Fibroblast of villous mesenchyme (primary cell): ENCODE measurements at places on chromosomes 11 and 22. TPM values are rescaled to one million over a fixed set of nuclear protein-coding genes. Genes with fewer than 3 reads are reported as not detected.

DNA sequence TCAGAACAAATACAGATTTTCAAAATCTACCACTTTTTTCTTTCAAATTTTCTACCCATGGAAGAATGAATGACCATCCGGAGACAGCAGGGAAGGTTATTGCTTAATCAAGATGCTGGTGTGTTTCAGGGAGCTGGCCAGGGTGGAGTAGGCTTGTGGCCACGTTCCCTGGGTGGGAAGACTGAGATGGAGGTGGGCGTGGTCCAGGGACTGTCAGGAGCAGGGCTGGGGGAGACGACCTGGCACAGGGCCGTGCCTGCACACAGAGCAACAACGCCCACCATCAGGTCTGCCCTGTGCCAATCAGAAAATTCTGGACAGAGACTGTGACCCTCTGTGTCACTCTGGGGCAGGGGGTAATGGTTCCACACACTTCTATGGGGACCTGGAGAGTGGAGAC lies 7.1 kb upstream of the APOBEC3H start:
- no peak for DNase-seq

- peak; percentile 95 for DNase-seq
These were observed 104.7 kb downstream of the ETS1 start for GRCh38 chr11:128482512-128483191.

DNA sequence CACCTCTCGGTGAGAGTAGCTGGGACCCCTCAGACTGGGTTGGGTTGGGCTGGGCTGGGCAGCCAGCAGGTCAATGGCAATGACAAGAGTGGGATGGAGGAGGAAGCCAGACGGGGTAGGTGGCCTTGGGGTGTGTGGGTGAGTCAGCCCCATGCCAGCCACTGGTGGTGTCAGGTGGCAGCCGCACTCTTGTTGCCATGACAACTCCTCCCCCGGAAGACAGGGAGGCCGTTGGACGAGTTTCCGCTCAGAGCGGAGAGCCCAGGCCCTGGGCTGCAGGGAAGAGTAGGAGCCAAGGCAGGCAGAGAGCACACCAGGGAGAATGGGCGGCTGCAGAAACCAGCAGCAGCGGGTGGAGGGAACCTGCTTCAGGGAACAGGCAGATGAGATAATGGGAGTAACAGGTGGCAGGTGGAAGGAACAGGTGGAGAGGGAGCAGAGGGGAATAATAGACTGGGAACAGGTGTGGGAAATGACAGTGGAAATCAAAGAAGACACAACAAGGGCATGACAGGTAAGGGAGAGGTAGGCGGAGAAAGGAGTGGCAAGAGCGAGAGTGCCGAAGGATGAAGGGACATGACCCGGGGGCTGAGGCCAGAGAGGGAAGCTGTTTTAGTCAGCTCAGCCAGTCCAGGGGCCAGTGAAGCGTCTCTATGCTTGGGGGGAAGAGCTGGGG lies 8.7 kb downstream of the SPTBN2 start:
- DNase-seq, result no peak

DNA sequence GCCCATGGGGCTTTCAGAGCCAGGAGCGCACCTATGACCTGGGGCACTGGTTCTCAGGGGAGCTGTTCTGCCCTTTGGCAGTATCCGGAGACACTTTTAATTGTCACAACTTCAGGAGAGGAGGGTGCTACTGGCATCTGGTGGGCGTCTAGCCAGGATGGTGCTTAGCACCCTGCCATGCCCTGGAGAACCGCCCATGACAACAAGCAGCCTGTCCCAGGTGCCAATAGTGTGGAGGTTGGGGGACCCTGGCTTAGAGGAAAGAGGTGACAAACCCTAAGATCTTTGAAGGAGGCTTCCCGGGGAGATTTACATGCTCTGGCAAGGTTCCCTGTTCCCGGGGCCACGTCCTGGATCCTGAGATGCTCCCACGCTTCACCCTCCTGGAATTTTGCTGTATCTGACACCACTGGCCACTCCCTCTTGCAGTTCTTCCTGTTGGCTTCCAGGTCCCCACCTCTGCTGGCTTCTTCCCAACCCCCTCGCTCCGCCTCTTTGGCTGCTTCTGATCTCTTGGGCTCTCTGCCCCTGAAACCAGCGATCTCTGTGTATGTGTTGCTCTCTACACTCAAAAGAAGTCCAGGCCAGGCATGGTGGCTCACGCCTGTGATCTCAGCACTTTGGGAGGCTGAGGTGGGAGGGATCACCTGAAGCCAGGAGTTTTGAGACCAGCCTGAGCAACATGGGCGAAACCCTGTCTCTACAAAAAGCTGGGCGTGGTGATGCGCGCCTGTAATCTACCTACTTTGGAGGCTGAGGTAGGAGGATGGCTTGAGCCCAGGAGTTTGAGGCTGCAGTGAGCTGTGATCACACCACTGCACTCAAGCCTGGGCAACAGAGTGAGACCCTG lies 31.1 kb downstream of the FADS3 start:
- DNase-seq, result peak; percentile 8

GRCh38 chr11:8352876-8353505 lies 89.3 kb upstream of the LMO1 start:
- DNase-seq, result no peak

- peak; percentile 88 for DNase-seq
These were observed 189.6 kb downstream of the ADAMTS15 start for GRCh38 chr11:130638033-130638432.

DNA sequence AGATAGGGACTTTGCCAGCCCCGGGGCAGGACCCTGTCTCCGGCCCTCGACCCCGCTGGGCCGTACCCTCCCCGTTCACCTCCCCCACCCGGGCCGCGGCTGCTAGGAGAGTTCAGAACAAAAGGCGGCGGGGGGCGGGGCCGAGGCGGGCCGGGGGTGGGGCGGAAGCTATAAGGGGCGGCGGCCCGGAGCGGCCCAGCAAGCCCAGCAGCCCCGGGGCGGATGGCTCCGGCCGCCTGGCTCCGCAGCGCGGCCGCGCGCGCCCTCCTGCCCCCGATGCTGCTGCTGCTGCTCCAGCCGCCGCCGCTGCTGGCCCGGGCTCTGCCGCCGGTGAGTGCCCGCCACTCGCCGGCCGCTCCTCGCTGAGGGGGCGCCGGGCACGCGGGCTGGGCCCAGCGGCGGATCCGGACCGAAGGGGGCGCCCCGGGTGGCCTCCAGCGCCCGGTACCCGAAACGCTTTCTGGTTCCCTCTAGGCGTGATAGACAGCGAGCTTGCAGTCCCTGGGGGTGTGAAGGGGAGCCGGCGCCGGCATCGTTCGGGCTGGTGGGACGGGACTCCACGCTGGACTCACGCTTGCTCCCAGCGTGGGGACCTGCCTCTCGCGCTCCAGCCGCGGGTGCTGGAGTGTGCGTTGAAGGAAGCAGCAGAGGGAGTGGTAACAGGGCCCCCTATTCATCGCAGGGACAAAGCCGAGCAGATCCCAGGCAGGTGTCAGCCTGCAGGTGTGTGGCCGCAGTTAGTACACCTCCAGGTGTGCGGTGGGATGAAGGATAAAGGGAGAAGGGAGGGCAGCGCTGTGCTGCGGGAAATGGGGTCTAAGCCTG lies at the start of gene MMP11:
TSS of gene MMP11 (plus strand) at position 201 of the 825 bp plus-strand sequence. CDS start at position 223, 22 bp downstream.
- DNase-seq, result no peak

GRCh38 chr22:29907753-29908515 lies 25.0 kb downstream of the MTMR3 start:
- DNase-seq, result peak; percentile 89

DNA sequence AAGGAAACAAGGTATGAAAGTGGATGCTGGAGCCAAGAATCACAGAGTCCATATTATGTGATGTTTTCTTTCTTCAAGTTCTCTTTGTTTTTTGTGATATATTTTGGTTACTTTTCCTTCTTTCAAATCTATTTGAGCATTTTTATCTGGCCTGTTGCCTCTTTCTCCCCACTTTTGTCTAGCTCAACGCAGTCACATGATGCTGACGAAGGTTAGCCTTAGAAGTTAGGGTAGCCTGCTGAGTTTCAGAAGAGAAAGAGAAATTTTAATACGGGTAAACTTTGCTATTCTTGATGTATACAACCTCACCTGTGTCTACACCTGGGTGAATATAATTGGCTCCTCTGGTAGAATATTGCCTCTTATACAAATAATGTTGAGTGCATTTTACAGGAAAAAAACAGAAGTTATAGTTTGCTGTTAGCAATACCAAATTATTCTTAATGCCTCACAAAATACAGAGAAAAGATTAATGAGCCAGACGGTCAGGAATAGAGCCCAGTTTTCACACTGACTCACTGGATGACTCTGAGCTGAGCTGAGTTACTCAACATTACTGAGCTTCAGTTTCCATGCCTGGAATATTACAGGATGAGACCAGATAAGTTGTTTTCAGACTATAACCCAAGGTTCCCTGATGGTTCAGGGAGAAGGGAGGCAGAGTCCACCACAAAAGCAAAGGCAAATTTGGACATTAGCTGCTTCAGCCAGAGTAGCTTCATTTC lies 161.6 kb upstream of the BDNF start:
- peak; percentile 92 for DNase-seq

DNA sequence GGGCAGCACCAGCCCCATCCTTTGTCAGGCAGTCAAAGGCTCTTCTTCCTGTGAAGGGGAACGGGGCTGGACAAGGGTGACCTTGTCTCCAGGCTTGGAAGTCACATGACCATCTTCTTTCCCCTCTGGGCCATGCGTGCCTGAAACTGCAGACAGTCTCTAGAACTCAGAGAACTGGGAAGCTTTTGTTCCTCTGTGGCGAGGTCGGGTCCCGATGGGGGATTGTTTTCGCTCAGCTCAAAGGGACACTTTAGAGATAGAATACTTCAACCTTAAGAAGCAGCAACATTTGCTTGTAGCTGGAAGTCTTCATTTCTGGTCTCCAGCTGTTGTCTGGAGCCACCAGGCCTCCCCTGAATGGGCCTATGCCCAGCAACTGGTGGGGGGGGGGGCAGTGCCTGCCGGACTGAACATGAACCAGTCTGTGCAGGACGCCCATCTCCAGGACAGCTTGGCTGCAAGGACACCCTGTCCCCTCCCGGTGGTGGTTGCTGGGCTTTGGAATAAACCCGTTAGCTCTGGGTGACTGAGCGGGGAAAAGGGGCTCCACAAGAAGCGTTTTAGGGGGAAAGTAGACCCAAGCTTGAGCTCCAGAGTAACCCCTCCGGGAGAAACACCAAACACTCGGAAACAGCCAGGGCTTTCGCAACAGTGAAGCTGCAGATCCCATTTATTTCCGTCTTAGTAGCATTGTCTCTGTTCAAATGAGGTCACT lies 55.7 kb upstream of the EMID1 start:
- DNase-seq, result no peak

GRCh38 chr11:133065847-133066485 lies 466.3 kb downstream of the OPCML start:
- DNase-seq, result no peak

DNA sequence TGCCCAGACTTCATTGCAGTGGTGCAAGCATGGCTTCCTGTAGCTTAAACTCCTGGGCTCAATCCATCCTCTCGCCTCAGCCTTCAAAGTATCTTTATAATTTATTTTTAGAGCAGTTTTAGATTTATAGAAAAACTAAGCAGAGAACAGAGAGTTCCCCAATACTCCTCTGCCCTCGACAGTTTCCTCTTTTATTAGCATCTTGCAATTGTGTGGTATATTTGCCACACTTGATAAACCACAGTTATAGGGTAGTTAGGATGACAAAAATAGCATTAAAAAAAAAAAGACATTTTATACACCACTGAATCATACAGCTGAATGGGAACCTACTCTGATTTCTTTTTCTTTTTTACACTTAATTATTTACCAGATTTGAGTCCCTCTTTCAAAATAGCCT lies 31.2 kb downstream of the MS4A2 start:
- DNase-seq, result no peak

DNA sequence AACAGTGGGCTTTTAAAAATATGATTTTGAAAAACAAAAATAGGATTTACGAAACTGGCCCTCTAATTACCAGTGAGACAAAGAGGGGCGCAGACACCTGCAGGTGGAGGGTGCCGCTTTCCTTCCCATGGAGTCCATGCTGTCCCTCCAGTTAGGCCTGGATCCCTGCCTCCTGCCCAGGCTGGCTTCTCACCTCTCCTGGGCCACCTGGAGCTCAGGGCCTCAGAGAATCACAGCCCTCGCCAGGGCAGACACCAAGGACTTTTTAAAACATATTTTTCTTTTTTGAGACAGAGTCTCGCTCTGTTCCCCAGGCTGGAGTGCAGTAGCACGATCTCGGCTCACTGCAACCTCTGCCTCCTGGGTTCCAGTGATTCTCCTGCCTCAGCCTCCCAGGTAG lies 1437.2 kb downstream of the TBC1D22A start:
- no peak for DNase-seq

DNA sequence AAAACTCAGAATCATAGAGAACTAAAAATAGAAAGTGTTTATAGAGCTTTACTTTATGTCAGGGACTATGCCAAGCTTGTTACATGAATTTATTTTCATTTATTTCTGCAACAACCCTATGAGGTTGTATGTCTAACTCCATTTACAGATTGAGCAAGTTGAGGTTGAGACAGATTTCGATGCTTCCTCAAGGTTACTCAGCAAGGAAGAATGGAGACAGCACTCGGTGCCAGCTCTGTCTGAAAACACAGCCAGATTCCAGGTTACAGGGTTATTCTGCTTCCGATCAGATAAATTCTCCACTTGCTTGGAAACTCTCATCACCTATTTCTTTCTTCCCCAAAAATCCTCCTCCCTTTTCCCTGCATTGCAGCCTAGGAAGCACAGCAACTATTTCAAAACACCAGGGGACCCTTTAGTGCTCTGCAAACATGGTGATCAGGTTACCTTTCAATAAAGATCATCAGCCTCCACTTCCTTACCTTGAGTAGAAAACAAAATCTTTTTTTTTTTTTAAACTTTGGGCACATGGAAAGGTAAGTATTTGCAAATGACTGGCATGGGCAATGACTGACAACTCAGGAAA lies 7.0 kb downstream of the MMP3 start:
- DNase-seq, result peak; percentile 41

DNA sequence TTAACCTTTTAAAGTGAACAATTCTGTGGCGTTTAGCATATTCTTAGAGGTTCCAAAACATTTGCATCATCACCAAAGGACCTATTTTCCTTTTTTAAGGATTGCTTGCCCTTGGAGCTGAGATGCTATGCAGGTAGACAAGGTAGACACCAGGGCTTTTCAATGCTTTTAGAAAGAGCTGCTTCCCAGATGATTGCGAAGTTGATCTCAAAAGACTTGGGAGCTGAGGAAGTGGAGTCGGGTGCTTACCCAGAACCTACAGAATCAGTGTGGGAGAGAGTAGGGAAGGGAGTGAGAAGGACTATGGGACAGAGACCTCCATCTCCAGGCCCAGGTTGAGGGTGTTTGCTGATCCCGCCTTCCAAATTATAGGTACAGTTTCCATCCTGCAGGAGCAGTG lies 11.1 kb upstream of the ALX4 start:
- no peak for DNase-seq

- no peak for DNase-seq
These were observed 10.7 kb upstream of the FAM118A start for GRCh38 chr22:45298934-45299505.

Gene TPST2
- 25.0 and 33.2 TPM in 2 replicates for total RNA-seq

Gene ELF5
- total RNA-seq, result under 0.01 TPM in 2 replicates

Gene MMP8
- total RNA-seq, result under 0.01 TPM in 1 of 2 replicates, not detected in the other

Gene CHRNA10
- total RNA-seq, result 0.86 and 0.97 TPM in 2 replicates

Gene ESAM
- total RNA-seq, result 0.43 and 0.97 TPM in 2 replicates

Gene PIH1D2
- 1.3 and 2.6 TPM in 2 replicates for total RNA-seq

Gene CFAP300
- 2.9 and 4.7 TPM in 2 replicates for total RNA-seq

Gene TMEM151A
- under 0.01 TPM in 1 of 2 replicates, not detected in the other for total RNA-seq

Gene GALNT18
- total RNA-seq, result 5.2 and 11.7 TPM in 2 replicates

Gene WT1
- total RNA-seq, result 5.8 and 16.4 TPM in 2 replicates

Gene ROBO4
- total RNA-seq, result under 0.01 and 0.86 TPM in 2 replicates
